ENCODE measurements at places on chromosomes 7 and 10.

DNA sequence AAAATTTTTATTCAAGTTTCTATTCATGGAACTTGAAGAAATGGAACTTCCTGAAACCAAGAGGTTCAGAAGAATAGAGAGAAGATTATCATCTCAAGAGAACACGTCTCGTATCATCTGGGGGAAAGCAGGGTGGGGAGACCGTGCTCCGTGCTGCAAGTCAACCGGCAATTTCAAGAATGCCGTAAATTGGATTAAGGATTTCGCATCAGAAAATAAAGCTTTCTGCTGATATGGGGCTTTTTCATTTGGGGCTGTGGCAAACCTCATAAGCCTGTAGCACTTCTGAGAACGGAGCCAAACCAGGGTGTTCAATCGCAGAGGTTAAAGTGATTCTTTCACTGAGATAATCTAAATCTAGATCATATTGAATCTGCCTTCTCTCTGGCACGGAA lies 150.1 kb upstream of the NPS start:
- DNase-seq: no peak

DNA sequence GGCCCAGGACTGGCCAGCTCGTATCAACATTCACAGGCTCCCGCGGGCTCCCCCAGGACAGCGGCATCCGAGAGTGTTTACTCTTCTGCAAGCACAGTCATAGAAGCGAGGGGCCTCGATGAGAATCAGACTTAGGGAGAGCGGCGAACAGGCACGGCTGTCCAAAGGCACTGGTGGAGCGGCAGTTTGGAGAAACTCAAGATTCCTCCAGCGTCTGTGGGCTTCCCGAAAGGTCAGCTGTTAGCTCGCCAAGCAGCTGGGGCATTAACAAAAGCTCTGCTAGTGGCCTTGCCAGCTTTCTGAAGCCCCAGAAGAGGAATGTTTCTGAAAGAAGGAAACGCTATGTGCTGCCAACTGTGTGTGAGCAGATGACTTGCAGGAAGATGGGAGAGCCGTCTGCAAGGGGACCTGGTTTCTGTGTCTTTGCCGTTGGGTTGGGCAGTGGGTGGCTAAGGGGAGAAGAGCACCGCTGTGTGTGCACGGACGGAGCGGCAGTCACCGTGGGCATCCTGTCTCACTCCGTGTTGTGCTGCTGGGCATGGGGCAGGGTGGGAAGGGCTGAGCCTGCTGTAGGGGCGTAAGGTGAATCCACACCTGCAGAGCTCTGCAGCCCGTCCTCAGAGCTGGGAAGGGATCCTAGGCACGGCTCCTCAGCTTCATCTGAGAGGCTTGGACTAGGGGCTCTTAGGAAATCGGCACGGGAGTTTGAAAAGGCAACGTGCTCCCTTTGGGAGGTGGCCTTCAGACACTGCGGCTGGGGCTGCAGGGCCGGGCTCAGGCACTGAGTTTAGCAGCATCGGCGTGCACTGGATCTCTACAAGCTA lies 42.1 kb downstream of the AMZ1 start:
- no peak for DNase-seq

DNA sequence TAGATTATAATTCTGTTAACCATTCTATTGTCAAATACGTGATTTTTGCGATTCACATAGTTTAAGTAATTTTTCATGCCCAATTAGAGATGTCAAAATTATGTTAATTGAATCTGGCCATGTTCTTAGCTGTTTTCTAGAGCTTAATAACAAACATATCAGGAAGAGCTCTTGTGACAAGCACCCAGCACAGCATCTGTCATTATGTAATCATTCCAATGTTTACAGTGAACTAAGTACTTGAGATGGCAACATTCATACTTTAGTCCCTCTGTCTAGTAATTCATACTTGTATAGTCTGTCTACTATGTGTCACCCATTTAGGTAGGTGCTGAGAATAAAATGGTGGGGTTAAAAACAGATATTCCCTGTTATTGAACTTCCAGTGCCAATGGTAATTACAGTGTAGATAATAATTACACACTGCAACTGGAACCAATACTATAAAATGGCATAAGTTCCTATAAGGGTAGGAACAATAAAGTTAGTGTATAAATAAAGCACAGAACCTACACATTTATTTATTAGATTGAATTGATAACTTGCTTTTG lies 55.2 kb downstream of the ZEB1 start:
- DNase-seq: no peak

- no peak for DNase-seq
Observed at GRCh38 chr10:52759154-52759553, 13.4 kb downstream of the MBL2 start.

GRCh38 chr10:26804418-26805393 lies 56.1 kb downstream of the ABI1 start:
- no peak for DNase-seq

DNA sequence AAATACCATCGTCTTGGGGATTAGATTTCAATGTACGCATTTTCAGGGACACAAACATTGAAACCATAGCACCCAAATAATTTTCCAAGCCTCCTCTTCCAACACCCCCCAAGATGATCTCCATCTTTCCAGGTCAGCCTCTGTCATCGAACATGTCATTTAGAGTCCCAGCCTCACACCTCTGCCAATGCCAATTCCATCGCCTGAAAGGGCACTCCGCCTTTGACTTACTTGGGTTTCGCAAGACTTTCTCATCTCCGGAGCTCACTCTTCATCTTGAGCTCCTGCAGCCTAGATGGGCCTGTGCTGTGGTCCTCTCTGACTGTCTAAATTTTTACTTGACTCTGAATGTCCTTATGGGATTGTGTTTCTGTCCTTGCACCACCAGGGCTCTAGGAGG lies 10.4 kb upstream of the FAM241B start:
- DNase-seq: no peak

- DNase-seq: no peak
Observed at GRCh38 chr10:72321248-72322029, 33.3 kb downstream of the DNAJB12 start.

DNA sequence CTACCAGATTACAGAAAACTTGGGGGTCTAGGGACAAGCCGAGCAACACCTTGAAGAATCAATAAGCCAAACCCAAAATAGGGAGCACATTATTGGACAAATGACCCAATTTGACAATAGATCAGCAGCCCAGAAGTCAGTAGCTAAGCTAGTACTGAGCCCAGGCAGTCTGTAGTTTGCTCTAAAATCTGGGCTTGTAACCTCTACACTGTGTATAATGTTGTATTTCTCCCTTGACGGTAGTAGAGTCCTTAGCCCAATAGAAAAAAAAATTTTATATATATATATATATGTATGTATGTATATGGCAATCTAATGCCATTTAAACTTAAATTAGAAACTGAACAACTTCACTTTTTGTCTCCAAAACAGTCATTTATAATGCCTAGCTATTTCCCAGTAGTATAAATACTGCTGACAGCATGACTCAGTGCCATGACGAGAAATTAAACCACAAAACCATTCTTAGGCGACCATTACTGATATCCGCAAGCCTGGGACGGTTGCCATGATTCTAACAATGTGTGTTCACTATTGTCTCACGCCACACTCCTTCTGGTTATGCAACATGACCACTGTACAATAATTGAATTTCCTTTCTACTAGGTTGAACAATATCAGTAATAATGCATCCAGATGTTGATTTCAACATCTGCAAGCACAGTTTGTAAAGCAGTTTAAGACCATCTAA lies 110.5 kb downstream of the IPMK start:
- DNase-seq: no peak

- no peak for DNase-seq
Observed at GRCh38 chr7:155517969-155518368, 28.4 kb downstream of the CNPY1 start.

- DNase-seq: no peak
Observed at GRCh38 chr10:13053794-13054462, 46.0 kb upstream of the OPTN start.

- no peak for DNase-seq
Observed at GRCh38 chr7:124403587-124403986, 362.0 kb downstream of the GPR37 start.

DNA sequence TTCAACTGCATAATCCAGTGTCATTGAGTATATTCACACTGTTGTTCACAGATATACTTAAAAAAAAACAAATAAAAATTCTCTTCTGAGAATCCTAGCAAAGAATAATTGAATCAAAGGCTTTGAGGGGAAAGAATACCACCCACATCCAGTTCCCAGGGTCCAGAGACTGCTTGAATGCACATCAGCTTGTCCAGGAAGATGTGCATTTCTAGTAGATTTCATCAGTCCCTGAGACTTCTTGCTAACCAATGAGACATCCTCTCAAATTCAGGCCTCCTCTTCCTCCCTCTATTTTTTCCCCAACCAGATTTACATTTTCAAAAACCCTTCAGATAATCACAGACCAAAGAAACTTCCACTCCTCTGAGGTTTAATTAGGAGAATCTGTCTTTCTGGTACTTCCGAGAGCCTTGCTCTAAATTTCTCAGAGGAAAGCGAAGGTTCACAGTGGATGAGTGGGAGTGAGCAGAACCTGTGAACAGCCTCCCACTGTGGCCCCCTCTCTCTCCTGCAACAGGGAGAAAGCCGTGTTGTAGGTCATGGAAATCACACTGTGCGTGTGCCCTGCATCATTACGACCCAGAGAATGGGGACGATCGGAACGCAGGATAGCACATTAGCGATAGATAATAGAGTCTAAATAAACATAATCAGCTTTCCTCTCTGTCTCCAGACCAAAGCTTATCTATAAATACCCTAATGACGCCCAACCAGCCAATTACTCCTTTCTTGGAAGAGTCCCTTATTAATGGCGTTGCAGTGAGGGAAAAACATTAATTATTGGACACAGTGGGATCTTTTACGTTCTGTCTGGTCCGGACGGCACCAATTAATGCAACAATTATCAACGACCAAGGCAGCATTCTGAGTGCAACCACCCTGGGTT lies 212.5 kb downstream of the EMX2 start:
- no peak for DNase-seq

- no peak for DNase-seq
Observed at GRCh38 chr7:117041007-117041406, 87.7 kb downstream of the ST7 start.

GRCh38 chr10:79555354-79556309 lies 4.6 kb downstream of the SFTPA2 start:
- no peak for DNase-seq

- no peak for DNase-seq
Observed at GRCh38 chr7:109545686-109546085, 976.0 kb downstream of the DNAJB9 start.

DNA sequence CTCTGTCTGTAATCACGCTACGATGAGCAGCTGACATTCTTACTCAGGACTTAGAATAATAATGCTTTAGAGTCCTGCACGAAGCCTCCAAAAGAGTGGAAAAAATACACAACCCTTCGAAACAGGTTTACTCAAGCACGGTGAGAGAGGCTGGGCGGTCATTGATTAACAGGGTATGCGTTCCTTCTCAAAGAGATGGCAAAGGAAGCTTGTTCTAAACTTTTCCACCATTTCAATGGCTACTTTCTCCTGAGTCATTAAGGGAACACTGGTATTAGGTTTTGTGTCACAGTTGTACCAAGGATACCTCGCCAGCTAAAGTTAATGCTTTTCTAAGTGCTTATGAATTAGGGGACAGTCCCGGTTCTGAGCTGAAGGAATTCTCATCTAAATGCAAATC lies 141.9 kb upstream of the RHEB start:
- no peak for DNase-seq

DNA sequence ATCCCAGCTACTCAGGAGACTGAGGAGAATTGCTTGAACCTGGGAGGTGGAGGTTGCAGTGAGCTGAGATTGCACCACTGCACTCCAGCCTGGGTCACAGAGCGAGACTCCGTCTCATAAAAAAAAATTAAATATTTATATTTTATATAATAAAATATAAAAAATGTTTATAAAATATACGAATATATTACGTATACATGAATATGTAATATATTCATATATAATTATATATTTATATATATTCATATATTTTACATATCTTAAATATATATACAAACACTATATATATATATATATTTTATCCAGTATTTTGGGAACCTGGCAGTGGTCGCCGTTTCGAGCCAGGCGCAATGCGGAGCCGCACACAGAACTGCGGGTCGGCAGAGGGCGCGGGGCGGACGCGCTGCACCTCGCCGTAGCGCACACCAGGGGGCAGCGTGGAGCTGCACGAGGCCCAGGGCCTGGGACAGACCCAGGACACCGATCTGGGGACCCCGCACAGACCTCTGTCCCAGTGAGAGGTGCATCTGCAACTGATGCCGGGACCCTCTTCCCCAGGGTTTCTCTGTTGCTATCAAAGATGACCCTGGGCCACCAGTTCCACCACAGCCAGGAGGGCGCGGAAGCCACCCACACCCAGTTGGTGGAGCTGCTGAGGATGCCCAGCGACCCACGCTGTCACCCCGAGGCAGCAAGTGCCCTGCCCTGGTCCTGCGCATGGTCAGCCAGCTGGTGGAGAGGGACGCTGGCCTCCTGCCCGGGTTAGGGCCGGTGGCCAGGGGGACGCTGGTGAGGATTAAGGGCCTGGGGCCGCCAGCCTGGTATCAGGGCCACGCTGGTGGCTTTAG lies 22.7 kb downstream of the AP5Z1 start:
- peak; percentile 49 for DNase-seq

GRCh38 chr10:86758189-86759072 lies 2.0 kb downstream of the BMPR1A start:
- no peak for DNase-seq

- no peak for DNase-seq
Observed at GRCh38 chr10:114306116-114306973, 67.3 kb downstream of the VWA2 start.

DNA sequence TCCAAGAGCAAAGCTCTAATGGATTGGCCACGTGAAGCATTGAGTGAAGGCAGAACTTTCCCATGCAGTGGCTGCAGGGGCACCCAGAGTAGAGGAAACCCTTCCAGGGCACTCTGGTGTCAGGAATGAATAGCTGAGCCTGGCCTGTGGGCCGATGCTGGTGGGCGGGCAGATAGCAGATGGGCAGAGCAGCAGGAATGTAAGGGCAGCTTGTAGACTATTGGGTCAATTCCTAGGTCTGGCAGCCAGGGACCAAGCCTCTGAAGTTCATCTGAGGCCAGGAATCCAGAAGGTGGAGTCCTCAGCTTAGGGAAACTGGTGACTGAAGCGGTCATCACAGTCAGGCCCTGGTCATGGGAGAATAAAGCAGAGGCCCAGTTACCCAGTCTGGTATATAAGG lies 115.4 kb downstream of the TMEM178B start:
- DNase-seq: no peak

DNA sequence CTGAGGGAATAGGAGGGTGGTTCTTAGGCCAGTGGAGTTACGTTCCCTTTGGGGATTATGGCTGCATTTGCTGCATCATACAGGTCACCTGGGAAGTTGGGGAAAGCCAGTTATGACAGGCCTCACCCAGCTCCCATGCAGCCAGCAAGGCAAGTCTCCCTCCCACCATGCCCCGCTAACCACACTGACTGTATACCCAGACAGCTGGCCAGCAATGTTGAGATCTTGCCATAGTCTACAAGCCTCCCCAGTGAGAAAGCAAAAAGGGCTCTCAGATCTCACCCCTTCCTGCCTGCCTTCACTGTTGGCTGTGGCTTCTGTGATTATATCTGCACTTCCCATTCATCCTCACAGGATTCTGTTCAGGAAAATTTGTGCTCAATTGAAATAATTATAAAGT lies 133.3 kb upstream of the HGF start:
- DNase-seq: no peak

GRCh38 chr7:98657736-98658135 lies 40.7 kb downstream of the NPTX2 start:
- DNase-seq: no peak
